ENCODE measurements at places on chromosomes 2 and 18. TPM values are rescaled to one million over a fixed set of nuclear protein-coding genes. Genes with fewer than 3 reads are reported as not detected.

GRCh38 chr18:21134895-21135294 lies 23.3 kb upstream of the ROCK1 start:
- H3K27ac ChIP-seq, result no peak overlapping the region
- H3K27me3 ChIP-seq, result no peaks in the 10 kb centered on the region
- H3K4me1 ChIP-seq, result peaks cover 31% of the 10 kb centered on the region
- H3K4me3 ChIP-seq, result no peak overlapping the region
- DNase-seq, result peak; percentile 5
- no peaks in the 10 kb centered on the region for H3K36me3 ChIP-seq

- H3K4me3 ChIP-seq, result peak overlapping the region; percentile 86
- H3K27me3 ChIP-seq, result no peaks in the 10 kb centered on the region
- peak overlapping the region; percentile 90 for H3K27ac ChIP-seq
- H3K4me1 ChIP-seq, result peaks cover 78% of the 10 kb centered on the region
Observed at GRCh38 chr2:112623913-112624777, 21.6 kb upstream of the SLC20A1 start.

DNA sequence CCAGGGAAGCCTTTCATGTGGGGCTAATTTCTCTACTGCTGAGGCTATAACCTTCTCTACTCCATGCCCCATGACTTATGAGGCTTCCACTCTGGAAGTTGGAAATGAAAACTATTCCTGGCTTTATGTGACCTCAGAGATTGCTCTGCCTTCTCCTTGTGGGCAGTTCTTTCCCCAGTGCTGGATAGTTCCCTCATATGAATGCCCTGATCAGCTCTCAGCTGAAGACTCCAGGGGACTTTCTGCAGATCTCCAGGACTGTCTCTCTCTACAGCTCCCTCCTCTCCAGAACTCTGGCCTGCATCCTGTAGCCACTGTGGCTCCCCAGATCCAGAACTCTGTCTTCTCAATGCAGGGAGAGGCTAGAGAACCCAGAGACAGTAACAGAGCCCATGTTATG lies 235.1 kb downstream of the SEPTIN10 start:
- no peak overlapping the region for H3K4me3 ChIP-seq
- H3K4me1 ChIP-seq, result peaks cover 59% of the 10 kb centered on the region
- peaks cover 6% of the 10 kb centered on the region for H3K27me3 ChIP-seq

DNA sequence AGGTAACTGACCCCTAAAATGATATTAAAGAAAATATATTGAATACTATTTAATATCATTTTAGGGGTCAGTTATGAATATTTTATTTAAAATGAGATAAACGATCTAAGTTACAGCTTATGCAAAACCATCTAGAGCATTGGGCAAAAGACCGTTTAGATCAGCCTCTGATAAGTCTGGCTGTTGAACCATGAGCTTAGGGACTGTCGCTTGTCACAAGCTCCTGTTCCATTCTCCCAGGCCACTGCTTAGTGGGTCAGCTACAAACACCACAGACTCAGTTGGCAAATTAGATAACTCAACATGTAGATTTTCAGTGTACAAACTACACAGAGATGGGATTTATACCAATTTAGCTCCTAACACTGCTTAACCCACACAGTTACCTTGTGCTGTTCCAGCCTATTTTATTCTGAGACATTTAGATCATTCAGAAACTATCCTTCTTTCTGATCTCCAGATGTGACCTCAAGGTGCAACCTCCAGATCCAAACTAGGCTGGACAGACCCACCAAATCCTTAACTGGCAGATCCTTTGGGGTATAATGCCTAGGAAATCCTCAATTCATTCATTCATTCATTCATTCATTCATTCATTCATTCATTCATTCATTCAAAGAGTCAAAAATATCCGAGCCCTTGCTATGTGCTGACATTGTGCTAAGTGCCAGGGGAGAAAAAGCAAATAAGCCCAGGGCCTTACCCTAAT lies 82.8 kb downstream of the HRH4 start:
- no peak for DNase-seq
- no peaks in the 10 kb centered on the region for H3K4me1 ChIP-seq
- no peaks in the 10 kb centered on the region for H3K36me3 ChIP-seq
- H3K27me3 ChIP-seq, result peaks cover 5% of the 10 kb centered on the region
- H3K4me3 ChIP-seq, result no peak overlapping the region
- no peak overlapping the region for H3K27ac ChIP-seq

The TCF23 gene
- total RNA-seq, result not detected

- H3K36me3 ChIP-seq, result 0 out of 2 replicates have a peak, but pooled peaks cover 4% of the 10 kb centered on the region
- DNase-seq, result no peak
- no peak overlapping the region for H3K4me3 ChIP-seq
- H3K4me1 ChIP-seq, result peaks cover 43% of the 10 kb centered on the region
- H3K27me3 ChIP-seq, result no peaks in the 10 kb centered on the region
Observed at GRCh38 chr2:142868229-142868762, 9.2 kb upstream of the KYNU start.

DNA sequence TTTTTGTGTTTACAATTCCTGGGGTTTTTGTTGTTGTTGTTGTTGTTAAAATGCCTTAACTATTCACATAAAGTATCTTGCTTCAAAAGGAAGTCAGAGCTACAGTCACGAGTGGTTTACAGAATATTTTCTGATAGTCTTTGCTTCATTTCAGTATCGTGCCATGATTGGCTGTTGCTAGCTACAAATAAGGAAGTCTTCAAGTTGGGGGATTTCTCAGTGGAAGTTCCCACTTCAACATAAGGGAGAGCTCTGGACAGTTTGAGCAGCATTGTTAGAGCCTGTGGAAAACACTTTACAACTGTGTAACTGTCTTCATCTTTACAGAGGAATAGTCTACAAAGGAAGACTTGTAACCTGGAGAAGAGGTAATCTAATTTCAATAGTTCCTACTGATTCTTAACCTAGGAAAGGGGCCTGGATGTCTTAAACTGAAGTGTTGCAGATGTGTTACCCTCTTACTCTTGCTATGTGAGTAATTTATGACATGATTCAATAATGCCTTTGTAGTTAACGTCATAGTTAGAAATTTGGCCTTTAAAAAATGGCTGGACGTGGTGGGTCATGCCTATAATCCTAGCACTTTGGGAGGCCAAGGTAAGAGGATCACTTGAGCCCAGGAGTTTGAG lies 23.4 kb upstream of the TANK start:
- H3K4me1 ChIP-seq, result peaks cover 34% of the 10 kb centered on the region
- H3K27ac ChIP-seq, result no peak overlapping the region
- no peak for DNase-seq

The RNF125 gene
- 0.09 TPM for total RNA-seq

DNA sequence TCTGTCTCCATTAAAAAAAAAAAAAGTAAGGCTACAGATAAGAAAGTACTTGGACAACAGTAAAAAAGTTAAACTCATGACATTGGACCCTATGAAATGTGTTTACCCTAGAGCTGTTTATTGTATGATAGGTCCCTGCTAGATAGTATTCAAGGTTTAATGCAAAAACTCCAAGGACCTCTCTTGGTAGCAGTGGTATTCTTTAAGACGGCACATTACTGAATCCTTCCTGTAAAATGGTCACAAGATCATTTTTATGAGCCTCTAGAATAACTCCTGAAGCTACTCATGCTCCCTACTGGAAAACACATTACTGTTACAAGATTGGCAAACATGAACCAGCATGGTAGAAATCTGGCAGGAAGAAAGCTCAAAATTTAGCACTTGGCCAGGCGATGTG lies 38.8 kb downstream of the GALM start:
- no peak for DNase-seq
- peaks cover 5% of the 10 kb centered on the region for H3K27me3 ChIP-seq
- H3K4me1 ChIP-seq, result peaks cover 45% of the 10 kb centered on the region

The SOX11 gene
- not detected for total RNA-seq

DNA sequence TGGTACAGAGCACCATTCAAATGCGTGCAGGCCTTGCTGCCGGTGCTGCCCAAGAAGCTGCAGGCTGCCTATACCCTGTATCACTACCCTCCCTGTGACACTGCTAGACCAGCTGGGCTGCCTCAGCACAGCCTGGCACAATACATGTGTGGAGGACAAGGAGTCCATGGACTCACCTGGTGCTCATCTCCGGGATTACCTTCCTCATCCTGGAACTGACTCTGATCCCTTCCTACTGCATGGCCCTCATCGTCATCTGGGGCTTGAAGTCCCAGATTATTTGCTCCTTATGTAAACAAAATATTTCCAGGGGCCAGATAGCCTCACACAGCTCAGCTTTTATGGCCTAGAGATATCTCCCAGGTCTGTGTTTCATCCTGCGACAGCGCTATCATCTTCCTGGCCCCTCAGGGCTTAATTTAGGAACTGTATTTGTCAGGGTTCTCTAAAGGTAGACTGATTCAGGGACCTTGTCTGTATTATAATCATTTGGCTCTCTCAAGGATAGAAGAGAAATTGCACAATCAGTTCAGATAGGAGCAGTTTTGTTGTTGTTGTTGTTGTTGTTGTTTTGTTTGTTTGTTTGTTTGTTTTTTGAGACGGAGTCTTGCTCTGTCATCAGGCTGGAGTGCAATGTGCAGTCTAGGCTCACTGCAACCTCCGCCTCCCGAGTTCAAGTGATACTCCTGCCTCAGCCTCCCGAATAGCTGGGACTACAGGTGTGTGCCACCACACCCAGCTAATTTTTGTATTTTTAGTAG lies 42.9 kb downstream of the WDR75 start:
- peaks cover 9% of the 10 kb centered on the region for H3K27me3 ChIP-seq
- DNase-seq, result no peak
- no peaks in the 10 kb centered on the region for H3K36me3 ChIP-seq
- no peaks in the 10 kb centered on the region for H3K4me1 ChIP-seq
- no peak overlapping the region for H3K27ac ChIP-seq
- no peak overlapping the region for H3K4me3 ChIP-seq

DNA sequence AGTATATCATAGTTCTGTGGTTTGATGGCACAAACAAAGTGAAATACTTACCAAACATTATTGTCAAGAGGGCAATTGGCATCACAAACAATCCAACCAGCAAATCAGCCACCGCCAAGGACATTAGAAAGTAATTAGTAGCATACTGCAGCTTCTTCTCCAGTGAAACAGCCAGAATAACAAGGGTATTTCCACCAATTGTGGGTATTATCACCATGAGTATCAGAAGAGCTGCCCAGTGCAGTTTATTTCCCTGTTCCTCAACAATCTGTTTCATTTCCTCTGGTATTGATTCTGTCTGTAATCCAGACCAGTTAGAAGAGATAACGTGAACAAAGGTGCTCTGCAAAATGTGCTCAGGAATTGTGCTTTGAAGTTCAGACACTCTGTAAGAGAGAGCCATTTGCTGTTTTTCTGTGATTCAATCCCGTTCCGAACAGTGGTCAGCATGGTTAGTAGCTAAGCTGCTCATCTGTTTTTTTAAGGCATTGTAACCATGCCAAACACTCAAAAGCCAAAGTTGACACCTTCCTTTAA lies 1.4 kb downstream of the HTR2B start:
- peak overlapping the region; percentile 2 for H3K27ac ChIP-seq
- DNase-seq, result no peak

GRCh38 chr18:68703326-68703725 lies 11.6 kb downstream of the TMX3 start:
- no peaks in the 10 kb centered on the region for H3K27me3 ChIP-seq
- no peak for DNase-seq
- peaks cover 29% of the 10 kb centered on the region for H3K36me3 ChIP-seq
- peaks cover 49% of the 10 kb centered on the region for H3K4me1 ChIP-seq
- no peak overlapping the region for H3K4me3 ChIP-seq
- no peak overlapping the region for H3K27ac ChIP-seq

DNA sequence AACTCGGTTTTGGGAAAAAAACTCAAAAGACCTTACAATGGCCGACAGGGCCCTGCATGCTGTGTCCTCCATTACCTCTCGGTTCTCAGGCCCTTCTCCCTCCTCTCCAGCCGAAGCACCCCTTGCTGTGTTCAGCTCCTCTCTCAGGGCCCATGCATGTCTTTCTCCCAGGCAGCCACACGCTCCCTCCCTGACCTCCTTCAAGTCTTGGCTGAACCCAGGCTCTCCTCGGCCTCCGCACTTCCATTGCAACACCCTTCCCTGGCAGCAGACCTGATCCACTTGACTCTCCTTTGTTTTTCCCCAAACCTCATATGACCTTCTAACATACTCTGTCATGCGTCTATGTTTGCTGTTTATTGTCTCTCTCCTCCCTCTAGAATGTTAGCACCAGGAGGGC lies 114.0 kb downstream of the CYP26B1 start:
- peaks cover 37% of the 10 kb centered on the region for H3K27me3 ChIP-seq
- H3K4me1 ChIP-seq, result peaks cover 8% of the 10 kb centered on the region
- H3K4me3 ChIP-seq, result no peak overlapping the region
- H3K27ac ChIP-seq, result no peak overlapping the region
- H3K36me3 ChIP-seq, result no peaks in the 10 kb centered on the region
- no peak for DNase-seq

DNA sequence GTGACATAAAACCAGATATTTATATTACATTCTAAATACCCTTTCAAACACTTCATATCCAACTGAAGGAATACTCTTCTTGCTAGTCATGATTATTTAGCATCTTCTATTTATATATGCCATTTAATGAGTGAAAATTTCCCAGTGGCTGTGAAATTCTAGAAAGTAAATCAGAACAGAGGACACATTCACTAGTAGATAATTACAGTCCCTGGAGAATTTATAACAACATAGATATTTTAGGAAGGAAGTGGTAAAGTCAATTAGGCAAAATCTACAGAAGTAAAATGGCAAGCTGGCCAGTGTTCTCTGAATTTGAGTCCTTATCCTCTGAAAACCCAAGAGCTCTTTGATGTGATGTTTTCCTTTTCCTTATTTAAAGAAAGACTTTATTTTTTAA lies 121.8 kb downstream of the PMAIP1 start:
- no peak for DNase-seq
- H3K27me3 ChIP-seq, result peaks cover 1% of the 10 kb centered on the region
- H3K27ac ChIP-seq, result no peak overlapping the region
- peaks cover 62% of the 10 kb centered on the region for H3K4me1 ChIP-seq
- no peaks in the 10 kb centered on the region for H3K36me3 ChIP-seq

The ZNF638 gene
- total RNA-seq, result 60.5 TPM

The CHN1 gene
- 98.8 TPM for total RNA-seq

DNA sequence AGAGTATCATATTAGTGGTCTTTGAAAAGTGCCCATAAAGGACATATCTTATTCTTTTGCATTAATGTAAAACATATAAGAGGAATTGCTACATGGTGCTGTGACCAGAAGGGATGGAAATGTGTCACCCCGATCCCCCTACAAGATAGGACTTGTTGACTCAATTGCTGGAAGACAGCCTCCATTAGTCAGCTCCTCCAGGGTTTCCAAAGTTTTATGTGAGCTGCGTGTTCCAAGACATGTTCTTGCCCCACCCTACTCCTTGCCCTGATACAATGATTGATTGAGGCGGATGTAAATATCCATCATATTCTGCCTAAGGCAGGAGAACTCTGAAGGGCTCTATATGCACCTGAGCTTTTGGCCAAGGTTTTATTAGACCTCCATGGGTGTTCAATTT lies 541.0 kb upstream of the ZEB2 start:
- no peak overlapping the region for H3K4me3 ChIP-seq
- no peak overlapping the region for H3K27ac ChIP-seq
- no peaks in the 10 kb centered on the region for H3K36me3 ChIP-seq
- DNase-seq, result peak; percentile 46

Data from HFFc6 (cell line).